ENCODE measurements at places on chromosomes 11 and 22.

- DNase-seq: no peak
Observed at GRCh38 chr11:84751371-84751770, 875.8 kb downstream of the DLG2 start.

GRCh38 chr11:31361743-31362142, 7.8 kb downstream of the DCDC1 start:
- DNase-seq: no peak

DNA sequence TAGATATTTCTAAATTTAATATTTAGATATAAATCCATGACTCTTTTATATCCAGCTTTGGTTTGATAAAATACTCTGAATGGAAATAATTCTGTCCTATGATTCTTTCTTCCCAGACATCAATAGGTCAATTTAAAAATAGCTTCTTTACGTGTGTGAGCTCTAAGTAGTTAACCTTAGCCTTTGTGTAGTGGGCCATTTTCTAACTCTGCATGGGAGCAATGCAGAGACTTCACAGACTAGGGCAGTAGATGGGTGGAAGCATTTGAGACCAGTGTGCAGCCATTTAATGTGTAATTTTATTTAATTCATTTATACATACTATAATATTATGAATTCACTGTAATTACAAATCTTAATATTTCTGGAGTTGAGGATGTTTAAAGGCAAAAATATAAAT, 23.8 kb downstream of the GAS2 start:
- DNase-seq: no peak

DNA sequence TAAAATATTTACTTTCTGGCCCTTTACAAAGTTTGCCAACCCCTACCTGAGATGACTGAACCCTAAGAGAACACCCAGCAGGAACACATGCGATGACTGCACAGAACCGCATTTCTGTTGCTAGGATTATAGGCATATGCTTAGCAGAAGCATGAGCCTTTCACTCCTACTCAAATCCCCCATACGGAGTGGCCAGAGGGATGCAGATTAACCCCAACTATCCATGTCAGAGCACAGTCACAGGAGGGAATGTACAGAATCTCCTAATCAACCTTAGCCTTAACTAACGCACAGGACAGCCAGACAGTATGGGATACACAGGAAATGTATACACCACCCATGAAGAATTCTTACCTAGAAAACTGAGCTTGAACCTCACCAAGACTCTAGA, 6.2 kb downstream of the HPS4 start:
- no peak for DNase-seq

GRCh38 chr11:91788764-91789163, 435.9 kb upstream of the FAT3 start:
- DNase-seq: no peak

DNA sequence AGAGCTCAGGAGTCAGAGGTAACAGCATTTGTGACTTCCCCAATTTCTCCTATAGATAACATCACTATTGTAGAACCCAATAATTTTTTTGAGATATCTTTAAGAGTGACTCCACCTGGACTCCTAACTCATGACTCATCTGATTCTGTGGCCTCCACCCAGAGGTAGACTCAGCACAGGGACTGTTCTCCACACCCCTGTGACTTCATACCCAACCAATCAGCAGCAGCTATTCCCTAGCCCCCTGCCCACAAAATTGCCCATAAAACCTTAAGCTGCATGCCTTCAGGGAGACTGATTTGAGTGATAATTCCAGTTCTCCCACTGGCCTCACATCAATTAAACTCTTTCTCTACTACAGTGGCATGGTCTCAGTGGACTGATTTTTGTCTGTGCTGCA, 475.4 kb upstream of the FAT3 start:
- DNase-seq: no peak

DNA sequence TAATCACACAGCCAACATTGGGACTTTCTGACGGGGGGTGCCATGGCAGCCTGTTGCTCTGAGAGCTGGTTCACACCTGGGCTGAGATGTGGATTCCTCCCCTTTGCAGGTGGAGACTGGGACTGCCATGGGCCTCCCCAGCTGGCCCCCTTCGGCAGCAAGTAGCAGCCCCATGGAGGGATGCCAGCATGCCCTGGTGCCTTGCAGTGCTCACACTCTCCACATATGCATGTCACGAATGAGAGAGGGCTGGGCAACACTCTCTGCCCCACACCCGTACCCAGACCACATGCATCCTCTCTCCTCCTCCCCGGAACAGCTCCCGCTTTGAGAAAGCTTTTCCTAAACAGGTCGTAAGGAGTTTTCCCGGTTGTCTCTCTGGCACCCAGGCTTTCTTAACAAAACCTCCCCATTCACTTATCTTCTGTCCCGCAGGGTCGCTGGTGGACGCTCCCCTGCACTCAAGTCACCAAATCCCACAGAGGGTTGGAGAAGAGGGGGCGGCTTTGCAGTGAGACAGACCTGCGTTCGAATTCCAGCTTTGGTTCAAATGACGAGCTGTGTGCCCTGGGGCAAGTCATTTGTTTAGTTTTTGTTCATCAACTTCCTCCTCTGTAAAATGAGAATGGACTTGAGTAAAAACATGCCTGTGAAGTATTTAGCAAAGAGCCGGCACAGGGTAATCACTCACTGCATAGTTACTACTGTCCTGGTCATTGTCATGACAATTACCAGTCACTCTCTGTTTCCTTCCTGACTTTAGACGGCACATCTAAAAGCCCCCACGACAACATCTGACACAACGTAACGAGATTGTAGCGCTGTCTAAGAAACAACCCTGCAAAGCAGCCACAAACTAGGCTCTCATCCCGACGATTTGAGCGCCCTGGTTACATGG, 231.3 kb upstream of the B3GAT1 start:
- DNase-seq: no peak

DNA sequence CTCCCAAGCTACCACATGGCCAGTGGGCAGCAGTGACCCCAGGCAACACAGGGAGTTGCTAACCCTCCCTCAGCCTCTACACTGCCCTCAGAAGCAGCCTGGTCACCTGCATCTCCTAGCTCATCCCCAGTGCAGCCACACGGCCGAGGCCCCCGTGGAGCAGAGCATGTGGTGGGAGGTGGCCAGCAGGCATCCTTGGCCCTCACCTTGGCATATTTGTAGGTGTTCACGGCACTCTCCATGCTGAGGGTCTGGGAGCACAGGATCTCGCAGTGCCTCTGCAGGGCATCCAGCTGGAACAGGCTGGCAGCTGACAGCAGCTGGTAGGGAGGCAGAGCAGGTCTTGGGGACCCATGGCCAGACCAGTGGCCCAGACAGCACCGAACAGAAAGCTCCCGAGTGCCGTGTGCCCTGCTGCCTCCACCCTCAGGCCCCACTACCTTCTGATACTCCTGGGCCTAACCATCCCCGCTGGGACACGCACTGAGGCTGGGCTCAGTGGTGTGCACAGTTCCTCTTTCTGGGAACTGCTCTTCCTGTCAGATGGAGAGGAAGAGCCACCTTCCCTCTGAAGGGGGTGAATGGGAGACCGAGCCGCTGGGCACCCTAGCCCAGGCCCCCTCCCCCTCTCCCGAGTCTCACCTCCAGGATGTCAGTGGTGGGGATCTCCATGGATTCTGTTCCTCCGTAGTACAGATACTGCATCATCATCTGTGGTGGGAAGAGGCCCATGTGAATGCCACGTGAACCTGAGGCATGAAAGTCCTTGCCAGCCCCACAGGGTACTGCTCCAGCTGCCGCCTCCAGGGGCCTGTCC, 48.8 kb downstream of the NAT10 start:
- DNase-seq: no peak

DNA sequence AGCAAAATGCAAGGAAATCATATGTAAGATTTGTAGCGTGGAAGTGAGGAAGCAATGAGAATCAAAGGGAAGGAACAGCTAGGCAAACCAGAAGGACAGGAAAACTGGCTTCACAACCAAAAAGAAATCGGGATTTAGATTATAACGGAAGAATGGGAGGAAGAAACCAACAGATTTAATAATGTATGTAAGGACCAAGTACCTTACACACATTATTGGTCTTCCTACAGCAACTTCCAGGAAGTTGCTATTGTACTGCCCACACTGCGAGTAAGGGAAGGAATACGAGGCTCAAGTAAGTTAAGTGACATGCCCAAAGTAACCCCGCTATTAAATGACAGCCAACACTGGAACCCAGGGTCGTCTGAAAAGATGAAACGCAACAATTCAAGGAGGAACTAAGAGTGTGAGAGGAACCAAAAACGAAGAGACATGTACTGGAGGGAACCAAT, 473 bp downstream of the TXN2 start:
- no peak for DNase-seq

DNA sequence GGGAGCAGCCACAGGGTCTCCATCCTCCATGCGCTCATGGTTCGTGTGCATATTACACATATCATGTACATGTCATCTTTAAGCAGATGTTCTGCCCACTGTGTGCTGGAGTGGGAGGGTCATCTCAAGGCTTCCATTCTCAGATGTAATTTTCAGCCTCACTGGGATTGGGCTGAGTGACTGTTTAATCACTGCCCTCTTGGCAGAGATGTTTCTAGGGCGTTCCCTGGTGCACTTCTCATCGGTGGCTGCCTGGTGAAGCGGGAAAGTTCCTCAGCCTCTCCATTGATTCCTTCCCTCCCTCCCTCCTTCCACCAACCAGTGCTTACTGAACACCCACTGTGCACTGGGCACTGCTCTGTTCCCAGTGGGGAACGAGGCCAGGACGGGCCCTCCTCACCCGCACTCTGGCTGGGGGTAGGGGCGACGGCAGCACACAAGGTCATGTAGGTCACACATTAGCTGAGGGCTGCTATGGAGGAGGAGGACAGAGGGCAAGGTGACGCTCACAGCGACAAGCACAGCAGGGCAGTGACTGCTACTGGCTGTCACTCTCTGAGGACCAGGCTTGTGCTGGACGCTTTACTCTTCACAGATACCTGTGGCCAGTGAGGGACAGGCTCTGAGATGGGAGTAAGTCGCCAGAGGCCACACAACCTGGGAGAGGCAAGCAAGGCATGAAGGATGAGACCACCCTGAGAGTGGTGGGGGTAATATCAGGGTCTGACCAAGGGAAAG, 22.9 kb downstream of the GNAZ start:
- DNase-seq: no peak

GRCh38 chr11:46657186-46657585, 39.8 kb downstream of the ATG13 start:
- DNase-seq: no peak

DNA sequence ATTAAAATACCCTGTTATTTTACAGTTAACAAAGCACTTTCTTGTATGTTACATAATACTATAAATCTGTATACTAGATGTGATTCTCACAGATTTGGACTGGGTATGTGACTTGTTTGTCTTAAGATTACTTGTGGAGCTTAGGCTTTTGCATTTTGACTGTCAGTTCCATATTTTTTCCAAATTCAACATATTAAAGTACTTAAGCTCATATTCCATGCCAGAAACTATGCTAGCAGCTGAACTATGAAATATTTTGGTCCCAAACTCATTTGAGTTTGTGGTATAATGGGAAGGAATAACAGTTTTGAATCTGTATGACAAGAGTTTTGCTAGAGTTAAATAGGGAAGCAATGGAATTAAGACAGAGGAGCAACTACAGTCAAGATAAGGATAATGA, 841.4 kb downstream of the JRKL start:
- no peak for DNase-seq

DNA sequence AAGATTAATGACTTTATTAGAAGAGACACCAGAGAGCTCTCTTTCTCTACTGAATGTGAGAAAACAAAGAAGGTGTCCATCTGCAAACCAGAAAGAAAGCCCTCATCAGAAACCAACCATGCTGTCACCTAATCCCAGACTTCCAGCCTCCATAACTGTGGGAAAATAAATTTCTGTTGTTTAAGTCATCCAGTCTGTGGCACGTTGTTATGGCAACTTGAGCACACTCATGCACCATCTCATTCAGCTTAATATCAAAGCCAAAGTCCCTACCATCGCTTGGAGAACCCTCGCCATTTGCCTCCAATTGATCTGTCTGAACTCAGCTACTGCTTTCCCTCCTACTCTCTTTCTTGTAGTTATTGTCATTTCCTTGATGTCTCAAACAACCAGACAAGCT, 766.1 kb upstream of the ARHGAP42 start:
- no peak for DNase-seq

- DNase-seq: no peak
Observed at GRCh38 chr11:1082346-1082727, 7.7 kb downstream of the MUC2 start.
